ENCODE measurements at places on chromosomes 6 and 20.

GRCh38 chr6:87334683-87335082, 5.6 kb upstream of the GJB7 start:
- DNase-seq: no peak

DNA sequence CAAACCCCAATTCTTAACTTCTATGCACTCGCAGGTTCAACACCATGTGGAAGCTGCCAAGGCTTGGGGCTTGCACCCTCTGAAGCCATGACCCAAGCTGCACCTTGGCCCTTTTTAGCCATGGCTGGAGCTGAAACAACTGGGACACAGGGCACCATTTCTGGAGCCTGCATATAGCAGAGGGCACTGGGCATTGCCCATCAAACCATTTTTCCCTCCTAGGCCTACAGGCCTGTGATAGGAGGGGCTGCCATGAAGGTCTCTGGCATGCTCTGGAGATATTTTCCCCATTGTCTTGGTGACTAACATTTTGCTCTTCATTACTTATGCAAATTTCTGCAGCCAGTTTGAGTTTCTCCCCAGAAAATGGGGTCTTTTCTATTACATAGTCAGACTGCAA, 484.7 kb downstream of the EPHA7 start:
- no peak for DNase-seq

DNA sequence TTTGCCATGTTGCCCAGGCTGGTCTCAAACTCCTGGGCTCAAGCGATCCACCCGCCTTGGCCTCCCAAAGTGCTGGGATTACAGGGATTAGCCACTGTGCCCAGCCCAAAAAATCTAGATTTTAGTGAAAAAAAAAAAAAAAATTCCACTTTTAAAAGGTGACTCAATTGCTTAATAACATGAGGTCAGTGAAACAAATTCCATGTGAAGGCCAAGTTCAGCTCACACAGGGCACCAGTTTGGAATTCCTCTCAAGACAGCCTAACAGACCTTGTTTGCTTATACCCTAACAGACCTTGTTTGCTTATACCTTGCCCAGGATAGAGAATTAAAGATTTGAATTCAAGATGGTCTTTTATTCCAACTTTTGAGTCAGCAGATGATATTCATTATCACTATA, 5.1 kb downstream of the RRBP1 start:
- DNase-seq: no peak

DNA sequence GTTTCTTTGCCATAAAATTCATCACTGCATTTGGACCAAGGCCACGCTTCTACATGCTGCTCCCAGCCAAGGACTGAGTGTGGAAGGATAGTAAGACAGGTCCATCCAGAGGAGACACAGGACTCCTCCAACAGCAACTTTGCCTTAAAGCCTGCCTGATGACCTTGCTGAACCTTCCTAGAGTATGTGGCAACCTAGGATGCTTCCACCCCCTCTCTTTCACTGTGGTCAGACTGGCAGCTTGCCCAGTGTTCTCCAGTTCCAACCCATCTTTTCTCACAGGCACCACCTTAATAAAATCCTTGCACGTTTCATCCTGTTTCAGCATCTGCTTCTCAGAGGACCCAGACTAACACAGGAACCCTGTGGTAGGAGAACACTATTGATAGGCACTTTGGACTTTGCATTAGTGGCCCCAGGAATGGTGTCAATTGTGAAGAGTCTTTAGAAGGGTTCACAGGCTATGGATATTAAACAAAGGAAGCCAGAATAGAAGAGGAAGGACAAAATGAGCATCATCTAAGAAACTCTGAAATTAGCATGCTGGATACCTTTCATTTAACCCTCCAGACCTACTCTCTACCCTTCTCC, 2.4 kb upstream of the PKHD1 start:
- no peak for DNase-seq

DNA sequence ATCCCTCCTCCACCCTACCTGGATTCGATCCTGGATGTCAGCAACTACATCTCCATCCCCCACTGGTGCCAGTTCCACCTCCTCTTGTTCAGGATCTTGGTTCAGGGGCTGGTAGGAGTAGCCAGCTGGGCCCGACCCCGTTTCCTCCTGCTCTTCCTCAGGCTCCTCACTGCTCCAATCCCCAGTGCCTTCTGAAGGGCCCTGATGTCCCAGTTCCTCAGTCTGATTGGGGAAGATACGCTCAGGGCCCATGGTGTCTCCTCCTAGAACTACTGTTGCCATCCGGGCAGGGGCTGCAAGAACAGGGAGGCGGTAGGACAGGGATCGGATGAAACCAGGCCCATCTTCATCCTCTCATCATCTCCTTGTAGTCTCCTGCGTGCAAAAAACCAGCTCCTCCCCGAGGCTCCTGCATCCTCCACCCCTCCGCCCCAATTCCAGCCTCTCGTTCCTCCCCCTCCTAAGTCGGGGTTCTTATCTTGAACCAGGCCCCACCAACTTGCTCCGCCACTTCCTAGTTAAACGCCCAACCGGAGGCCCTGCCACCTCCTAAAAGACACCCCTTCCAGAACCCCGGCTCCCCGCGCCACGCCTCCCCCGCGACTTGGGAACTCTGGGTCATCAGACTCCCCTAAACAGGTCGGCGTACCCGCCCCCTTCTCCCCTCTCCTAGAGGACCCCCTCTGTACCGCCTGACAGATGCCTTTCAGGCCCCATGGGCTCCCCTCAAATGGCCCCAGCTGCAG, 476 bp downstream of the MEA1 start:
- DNase-seq: no peak

DNA sequence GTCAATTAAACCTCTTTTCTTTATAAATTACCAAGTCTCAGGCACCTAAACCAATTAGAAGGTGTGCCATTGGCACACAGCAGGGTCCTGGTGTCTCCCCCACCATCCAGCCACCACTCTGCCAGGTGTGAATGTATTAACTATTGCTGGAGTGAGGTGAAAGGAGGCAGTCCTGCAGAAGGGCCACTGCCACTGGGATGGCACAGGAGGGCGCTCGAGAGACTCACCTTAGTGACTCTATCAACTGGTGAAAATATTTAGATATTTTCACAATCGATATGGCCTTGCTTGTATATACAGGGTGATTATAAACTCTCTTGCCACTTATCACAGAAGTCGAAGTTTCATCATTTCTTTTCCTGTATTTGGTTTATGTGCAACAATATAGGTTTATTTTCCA, 145.6 kb upstream of the ESR1 start:
- no peak for DNase-seq

- DNase-seq: no peak
These were observed 998.9 kb upstream of the GJE1 start for GRCh38 chr6:141133836-141134235.

- DNase-seq: no peak
These were observed 5.0 kb downstream of the FAM184A start for GRCh38 chr6:119073307-119074051.

GRCh38 chr20:59010995-59011873, 4.2 kb upstream of the CTSZ start:
- DNase-seq: no peak

- DNase-seq: no peak
These were observed 50.9 kb downstream of the CCN2 start for GRCh38 chr6:131900231-131900630.

- DNase-seq: no peak
These were observed 15.5 kb downstream of the SERPINB1 start for GRCh38 chr6:2826131-2826530.

DNA sequence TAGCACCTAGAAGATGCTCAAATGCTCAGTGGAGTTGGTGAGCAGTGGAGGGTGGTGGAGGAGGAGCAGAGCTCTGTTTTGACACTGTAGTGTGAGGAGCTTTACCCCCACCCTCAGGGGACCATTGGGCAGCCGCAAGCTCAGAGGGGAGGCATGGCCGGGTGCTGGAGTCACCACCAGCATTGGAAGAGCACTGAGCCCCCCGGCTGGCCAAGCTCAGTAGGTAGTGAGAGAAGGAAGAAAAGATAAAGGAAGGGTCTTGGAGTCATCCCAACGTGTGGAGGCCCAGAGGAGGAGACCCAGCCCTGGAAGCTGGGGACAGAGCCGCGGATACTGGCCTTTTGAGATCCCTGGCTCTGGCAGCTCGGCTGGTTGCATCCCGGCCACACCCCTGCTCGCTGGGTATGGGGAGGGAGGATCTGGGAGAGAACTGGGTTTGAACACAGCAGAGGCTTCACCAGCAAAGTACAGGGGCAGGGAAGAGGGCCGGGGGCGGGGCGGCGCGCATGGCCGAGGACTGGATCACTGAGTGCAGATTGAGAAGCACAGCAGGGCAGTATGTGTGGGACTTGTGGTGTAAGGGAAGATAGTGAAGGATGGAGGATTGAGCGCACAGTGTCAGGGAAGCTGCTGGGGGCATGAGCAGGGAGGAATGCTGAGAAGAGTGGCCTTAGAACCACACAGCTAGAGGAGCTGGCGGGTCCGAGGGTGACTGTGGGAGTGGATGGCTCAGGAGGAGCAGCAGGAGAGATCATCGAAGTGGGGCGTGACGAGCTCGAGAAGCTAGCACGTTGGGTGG, 24.4 kb downstream of the SYNDIG1 start:
- no peak for DNase-seq

- DNase-seq: no peak
These were observed 168.1 kb downstream of the GRM4 start for GRCh38 chr6:33977606-33978411.

- no peak for DNase-seq
These were observed 77.4 kb upstream of the HDDC2 start for GRCh38 chr6:125379174-125379573.

DNA sequence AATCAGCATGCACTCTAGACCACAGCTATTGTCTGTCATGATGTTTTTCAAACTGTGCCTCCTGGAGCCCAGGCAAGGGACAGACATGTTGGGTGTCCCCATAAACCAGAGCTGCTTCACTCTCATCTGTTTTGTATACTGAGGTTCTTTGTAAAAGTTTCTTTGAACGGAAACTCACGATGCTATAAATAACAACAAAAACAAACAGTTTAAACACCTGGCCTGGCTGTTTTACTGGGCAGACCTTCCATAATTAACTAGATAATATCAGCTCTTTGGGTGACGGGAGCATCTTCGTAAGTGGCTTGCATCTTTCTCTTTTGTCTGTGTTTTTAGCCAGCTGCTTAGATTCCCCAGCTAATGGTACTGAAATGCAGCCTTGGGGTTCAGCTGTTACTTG, 190.3 kb downstream of the ZDHHC14 start:
- no peak for DNase-seq

- no peak for DNase-seq
These were observed 68.6 kb upstream of the FBXL4 start for GRCh38 chr6:99016355-99016754.

GRCh38 chr6:156688620-156688971, 88.6 kb upstream of the ARID1B start:
- DNase-seq: no peak

- no peak for DNase-seq
These were observed 196.9 kb downstream of the FOXA2 start for GRCh38 chr20:22387452-22387851.

DNA sequence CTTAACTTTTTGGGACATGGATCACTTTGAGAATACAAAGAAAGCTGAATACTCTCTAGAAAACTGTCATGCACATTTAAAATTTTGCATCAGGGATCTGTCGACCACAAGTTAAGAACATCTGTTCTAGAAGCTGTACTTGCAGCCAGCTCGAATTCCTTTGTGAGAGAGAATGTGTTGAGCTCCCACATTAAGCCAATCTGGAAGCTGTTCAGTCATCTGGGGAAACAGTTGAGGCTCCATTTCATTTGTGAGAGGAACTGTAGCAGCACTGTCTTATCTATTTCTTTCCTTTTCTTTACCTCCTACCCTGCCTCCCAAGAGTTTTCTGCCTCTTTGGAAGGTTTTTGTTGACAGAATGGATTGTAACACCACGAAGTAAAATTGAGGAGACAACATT, 50.8 kb downstream of the KAT14 start:
- DNase-seq: no peak

GRCh38 chr6:166644681-166645080, 17.6 kb upstream of the RPS6KA2 start:
- DNase-seq: no peak

DNA sequence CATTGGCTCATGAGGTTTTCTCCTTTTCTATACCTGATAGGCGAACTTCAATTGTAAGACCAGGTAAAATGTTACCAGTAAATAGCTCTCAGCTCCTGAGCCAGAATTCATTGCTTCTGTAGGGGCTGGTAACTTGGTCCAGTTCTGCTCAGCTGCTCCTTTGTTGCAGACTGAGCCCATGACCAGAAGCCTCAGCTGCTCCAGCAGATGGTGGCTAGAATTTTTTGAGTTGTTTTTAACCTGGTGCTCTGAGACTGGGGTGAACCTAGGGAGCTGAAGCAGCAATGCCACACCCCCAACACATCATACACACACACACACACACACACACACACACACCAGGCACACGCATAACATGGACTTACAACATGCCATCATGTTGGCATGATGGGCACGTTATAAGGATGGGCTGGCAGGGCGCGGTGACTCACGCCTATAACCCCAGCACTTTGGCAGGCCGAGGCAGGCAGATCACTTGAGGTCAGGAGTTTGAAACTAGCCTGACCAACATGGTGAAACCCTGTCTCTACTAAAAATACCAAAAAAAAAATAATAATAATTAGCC, 103.1 kb downstream of the QRSL1 start:
- peak; percentile 29 for DNase-seq

DNA sequence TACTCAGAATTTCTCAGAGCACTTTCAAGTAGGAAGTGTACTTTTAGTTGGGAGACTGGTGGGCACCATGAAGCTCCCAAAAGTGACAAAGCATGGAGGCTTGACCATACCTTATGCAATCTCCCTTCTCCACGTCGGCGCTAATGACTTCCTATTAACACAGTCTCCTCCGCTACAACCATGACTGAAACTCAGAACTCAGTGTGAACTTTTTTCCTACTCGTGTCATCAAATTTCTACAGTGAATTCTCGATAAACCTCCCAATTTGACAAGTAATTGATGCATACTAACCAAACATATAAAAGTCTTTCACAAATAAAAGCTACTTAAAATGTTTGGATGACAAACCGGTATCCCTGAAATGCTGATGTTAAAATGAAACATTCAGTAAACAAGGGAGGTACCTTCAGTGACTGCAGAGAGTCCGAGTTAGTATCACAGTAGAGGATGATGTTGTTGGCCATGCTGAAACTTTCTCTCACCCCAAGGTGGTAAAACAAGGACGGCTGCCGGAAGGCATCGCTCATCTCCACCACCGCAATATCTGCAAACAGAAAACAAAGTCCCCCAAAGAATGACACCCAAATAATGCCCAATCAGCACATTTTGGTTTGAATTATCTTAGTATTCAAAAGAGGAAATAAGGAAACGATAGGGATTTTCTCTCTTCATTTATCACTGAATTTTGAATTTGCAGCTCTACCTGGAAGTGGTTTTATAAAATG, 72.1 kb downstream of the MAP3K5 start:
- no peak for DNase-seq

All from transverse colon (tissue), 4 donors.